ENCODE measurements at places on chromosomes 13 and 19. TPM values are rescaled to one million over a fixed set of nuclear protein-coding genes. Genes with fewer than 3 reads are reported as not detected.

Gene MAN2B1
- total RNA-seq = 84.4 TPM

DNA sequence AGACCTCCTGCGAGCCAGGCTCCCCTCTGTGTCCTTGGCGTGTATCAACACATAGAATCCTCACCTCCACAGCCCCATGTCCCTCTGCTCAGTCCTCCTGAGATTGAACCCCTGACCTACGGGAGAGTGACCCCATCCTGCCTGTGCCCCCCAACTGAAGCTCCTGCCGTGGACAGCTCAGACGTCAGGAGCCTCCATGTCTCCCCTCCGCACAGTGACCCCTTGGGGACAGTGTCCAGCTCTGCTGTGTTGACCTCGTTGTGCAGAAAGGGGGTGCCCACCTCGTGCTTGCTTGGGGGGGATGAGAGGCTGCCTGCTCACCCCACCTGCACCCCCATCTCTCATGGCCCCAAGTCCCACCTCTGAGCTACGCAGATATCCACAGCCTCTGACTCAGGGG lies 490 bp upstream of the SIGLEC9 start:
- no peak for DNase-seq

Gene ZNF844
- total RNA-seq = not detected

DNA sequence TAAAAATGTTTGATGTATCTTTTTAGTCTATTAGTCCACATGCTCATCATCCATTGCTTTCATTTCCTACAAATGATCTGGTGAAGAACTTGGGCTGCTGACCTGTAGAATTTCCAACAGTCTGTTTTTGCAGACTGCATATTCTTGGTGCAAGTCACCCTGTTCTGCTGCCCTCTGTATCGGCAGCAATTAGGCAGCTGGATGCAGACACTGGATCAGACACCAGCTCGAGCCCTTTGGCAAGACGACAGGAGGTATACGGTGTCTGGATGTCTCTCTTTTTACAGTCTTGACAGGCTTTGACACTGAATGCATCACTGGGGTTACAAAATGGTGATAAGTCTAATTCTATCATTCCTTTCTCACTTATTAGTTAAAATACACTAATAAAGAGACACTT lies 21.8 kb downstream of the MTRF1 start:
- no peak for DNase-seq

DNA sequence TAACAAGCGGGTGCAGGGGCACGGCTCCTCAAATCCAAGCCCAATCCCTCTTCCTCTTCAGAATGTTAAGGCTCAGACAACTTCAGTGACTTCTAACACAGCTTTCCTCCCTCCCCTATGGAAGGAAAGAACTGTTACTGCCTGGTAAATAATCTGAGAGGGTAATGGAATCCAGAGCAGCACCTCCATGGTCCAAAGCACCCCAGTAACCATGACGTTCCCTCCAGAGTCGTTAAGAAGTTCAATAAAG lies 969 bp downstream of the AKT2 start:
- DNase-seq = no peak

Gene SLC6A16
- not detected for total RNA-seq

GRCh38 chr19:17184371-17184841 lies 30.8 kb upstream of the USE1 start:
- DNase-seq = no peak
